ENCODE measurements at places on chromosomes 3 and 15.
A peak's percentile ranks its signal among the peaks of the same experiment; 100 is the strongest.

DNA sequence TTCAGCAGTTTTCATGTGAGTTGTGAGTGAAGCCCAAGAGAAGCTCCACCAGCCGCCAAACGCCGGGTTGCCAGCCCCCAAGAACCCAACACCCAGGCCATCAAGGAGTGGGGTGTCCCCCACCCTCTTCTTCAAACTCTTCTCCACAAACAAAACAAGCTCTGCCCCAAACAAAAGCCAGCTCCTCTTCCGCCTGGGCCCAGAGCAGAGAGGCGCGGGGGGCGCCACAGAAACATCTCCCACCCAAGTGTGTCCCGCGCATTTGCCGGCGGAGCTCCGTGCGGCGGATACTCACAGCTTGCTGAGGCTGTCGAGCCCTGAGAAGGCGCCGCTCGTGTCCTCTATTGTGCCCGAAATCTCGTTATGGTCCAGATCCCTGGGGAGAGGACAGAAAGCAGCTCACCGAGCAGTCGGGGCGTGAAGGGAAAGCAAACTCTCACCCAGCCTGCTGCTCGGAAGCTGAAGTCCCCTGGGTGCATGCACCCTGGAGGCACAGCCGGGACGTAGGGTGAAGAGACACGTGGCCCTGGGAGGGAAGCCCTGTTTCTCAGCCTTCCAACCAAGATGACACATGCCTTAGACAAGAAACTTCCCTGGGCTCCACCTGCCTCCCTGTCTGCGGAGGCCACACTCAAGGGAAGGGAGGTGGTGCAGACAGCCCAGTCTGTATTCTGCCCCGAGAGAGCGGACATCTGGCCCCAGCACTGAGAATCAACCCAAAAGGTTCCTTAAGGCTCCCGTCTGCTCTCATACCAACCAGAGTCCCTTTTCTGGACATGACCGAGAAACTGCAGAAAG is 95.7 kb downstream of the LRIG1 start:
- DNase-seq = no peak

DNA sequence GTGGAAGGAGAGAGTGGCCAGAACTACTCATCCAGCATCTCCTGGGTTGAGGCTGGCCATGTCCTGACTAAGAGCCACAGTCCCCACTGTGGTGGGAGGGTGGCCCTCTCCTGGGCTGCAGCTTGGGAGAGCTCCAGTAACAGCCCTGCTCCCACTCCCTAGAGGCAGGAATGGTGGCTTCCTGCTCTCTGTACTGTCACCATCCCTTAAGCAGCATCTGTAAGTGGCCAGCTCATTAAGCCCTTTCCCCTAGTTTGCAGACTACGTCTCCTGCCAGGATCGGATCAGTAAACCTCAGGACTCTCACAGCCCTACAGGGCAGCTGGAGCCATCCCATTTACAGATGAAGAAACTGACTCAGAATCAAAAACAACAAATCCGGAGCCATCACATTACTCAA is 30.5 kb downstream of the DNAJB8 start:
- DNase-seq = no peak

- DNase-seq = no peak
These were observed 23.1 kb upstream of the SKOR1 start for GRCh38 chr15:67801926-67802914.

GRCh38 chr15:74540161-74540760 is 759 bp upstream of the ARID3B start:
- DNase-seq = no peak

GRCh38 chr15:42595626-42596240 is 20.3 kb downstream of the STARD9 start:
- DNase-seq = no peak

DNA sequence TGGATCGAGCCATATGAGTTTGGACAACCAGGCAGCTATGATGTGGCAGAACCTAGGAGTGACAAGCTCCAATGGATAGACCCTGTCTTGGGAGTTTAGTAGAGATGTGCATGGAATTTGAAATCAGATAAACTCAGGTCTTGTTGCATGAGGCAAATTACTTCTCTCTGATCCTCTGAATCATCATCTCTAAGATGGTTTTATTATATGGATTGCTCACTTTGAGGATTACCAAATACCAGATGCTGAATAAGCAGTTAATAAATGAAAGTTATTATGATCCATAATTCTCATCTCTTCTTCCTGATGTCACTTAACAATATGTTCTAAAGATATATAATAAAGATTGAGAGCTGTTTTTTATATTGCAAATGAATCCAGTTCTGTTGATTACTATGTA is 622.2 kb downstream of the NTRK3 start:
- no peak for DNase-seq

DNA sequence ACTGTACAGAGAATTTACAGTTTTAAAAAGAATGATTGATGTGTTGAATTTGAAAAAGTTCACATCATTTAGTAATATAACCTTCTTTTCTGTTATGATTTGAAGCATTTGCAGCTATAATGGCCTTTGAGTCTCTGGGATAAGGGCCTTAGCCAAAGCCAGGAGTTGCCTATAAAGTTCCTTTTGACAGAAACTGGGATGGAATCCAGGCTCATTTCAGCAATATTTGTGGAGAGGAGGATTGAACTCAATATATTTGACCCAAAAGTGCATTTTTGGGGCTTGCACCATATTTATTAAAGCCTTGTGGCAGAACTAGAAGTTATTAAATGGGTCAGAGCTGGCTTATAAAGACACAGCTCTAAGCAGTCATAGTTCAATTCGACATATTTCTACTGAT is 348.7 kb upstream of the EPHA3 start:
- no peak for DNase-seq

DNA sequence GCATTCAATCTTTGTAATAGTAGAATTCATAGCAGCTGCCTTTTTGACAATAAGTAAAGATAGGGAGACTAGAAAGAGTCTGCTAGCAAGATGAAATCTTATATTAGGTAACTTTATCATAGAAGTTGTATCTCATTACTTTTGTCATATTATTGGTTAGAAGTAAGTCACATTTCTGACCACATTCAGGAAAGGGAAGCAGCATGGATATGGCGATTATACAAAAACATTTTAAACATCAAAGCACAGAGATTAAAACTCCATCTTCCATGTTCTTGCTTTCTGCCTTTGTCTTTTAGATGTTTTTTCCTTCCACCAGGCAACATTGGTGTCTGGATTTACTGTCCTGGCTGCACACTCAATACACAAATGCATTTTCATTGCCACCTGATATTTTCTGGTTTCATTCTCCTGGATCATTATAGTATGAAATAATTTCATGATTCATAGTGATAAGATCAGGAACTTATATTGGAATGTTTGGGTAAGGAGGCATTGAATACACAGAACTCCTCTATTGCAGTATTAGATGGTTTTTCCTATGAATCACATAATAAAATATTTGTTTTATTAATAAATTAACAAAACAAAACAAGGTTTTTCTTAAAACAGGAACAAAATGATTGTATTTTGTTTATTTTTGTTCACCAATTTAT is 1460.3 kb upstream of the CADM2 start:
- DNase-seq = no peak

- DNase-seq = no peak
These were observed 17.1 kb upstream of the CSRNP1 start for GRCh38 chr3:39170461-39170860.

- peak; percentile 48 for DNase-seq
These were observed 16.3 kb upstream of the JMJD7 start for GRCh38 chr15:41811432-41812195.

DNA sequence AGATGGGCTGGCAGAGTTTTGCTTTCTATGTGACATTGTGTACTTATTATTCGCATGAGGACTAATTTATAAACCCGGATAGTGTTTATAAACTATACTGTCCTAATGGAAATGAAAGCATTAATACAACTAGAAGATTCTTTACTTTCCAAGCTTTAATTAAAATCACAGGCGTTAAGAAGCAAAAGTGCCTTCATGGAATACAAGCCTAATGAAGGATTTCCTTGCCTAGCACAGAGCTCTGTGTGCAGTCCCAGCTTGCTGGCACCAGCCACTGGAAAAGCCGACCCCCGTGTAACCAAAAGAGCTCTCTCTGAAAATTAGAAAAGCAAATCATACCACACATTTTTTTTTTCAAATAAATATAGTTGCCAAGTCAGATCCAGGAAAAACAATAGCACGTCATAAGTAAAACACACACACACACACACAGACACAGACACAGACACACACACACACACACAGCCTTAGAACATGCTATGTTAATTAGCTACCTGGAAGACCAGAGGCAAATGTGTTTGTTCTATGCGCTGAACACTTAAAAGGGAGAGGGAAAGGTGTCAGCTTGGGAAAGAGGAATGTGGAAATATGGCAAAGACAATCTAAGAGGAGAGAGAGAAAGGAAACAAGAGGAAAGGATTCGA is 1084.2 kb downstream of the TUSC7 start:
- no peak for DNase-seq

GRCh38 chr15:89377842-89378295 is 43.2 kb upstream of the POLG start:
- no peak for DNase-seq

DNA sequence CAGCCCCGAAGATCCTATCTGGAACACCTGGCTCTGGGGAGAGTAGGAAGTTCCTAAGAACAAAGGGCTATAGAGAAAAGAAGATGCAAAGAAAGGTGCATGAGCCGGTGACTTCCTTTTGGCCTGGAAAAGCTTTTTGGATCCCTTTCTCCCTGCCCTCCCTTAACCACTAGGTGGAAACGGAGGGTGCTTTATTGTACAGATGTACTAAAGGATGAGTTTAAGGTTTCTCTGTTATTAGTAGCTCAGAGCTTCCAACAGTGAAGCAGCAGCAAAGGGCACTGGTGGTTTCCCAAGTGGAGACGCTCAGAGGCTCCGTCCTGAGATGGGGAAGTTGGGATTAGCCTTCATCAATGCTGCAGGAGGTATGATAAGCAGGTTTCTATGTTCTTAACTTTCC is 5.9 kb upstream of the ADGRG7 start:
- DNase-seq = no peak

GRCh38 chr3:187975561-187976364 is 178.2 kb upstream of the LPP start:
- DNase-seq = no peak

GRCh38 chr15:81161851-81162250 is 27.8 kb downstream of the CFAP161 start:
- DNase-seq = no peak

- DNase-seq = no peak
These were observed 951 bp downstream of the FOXL2 start for GRCh38 chr3:138945709-138946662.

DNA sequence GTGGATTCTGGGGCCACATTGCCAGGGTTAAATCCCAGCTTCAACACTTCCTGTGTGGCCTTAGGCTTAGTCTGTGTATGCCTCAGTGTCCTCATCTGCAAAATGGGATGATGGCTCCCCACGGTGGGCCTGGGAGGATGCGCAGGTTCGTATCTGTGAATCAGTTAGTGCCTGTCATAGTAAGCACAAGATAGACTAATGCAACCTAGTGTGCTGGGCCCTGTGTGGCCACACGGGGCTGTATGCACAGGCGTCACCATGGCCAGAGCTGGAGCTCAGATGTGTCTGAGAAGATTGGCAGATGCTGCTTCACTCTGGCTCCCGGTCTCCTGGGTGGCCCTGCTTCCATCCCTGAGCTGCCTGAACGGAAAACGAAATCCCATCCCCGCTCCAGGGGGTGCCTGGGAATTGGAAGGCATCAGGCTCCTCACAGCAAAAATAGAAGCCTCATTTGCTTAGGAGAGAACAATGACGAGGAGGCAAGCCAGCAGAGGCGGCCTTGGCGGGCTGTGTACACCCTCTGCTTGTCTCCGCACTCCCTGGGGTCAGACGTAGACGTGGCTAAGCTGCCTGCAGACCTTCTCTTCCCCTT is 103.6 kb downstream of the APBA2 start:
- no peak for DNase-seq

GRCh38 chr3:67490658-67491057 is 163.8 kb downstream of the SUCLG2 start:
- no peak for DNase-seq

DNA sequence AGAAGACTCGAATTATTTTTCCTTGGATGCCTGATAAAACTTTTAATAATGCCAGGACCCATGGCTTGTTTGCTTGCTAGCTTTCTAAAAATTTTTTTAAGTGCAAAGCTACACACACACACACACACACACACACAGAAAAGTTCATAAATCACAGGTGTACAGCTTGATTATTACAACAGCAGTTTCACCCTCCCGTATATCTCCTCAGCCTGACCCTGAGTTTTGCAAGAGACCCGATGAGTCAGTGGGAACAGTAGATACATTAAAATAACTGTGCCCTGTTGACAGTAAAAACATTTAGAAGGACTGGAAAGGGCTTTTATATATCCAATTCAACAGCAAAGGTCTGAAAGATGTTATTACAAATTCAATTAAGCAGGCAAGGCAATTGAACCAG is 46.7 kb downstream of the EMC4 start:
- DNase-seq = no peak

DNA sequence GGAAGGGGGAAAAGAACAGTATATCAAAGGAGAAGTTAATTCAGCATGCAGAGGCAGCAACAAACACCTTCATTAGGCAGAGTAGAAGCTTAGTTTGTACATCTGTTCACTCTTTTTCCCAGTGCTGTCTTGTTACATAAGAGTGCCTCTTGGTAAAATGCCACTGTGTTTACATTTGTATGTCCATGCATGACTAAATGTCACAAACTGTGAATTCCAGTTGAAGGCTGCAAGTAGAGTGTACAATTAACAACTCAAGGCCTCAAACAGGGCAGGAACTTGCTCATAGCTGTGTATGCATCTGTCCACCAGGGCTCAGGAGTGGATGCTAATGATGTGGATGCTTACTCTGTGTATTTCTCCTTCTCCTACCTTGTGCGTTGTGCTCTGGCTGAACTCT is 214.2 kb upstream of the TPM1 start:
- no peak for DNase-seq

DNA sequence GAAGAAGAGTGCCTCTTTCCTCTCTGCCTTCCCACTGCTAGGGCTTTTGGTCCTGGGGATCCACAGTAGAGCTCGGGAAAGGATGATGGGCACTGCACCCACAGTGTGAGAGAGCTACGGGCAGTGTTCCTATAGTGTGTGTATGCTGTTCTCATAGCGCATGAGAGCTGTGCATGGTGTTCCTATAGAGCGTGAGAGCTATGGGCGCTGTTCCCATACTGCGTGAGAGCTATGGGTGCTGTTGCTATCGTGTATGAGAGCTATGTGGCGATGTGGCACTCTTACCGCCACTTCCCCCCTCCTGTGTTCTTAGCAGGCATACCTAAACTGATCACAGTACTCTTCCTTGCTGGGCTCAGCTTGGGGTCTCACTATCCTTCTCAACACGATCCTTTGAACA is 213.5 kb downstream of the EDEM1 start:
- no peak for DNase-seq

Data from stimulated activated CD8-positive, alpha-beta memory T cell treated with anti-CD3 and anti-CD28 coated beads, Interleukin-2, amount 100 ng/mL, for 1 hour (primary cell).